Omental fat pad (tissue), 4 donors: ENCODE measurements at places on chromosomes 5 and 9. TPM values are rescaled to one million over a fixed set of nuclear protein-coding genes. Genes with fewer than 3 reads are reported as not detected.

DNA sequence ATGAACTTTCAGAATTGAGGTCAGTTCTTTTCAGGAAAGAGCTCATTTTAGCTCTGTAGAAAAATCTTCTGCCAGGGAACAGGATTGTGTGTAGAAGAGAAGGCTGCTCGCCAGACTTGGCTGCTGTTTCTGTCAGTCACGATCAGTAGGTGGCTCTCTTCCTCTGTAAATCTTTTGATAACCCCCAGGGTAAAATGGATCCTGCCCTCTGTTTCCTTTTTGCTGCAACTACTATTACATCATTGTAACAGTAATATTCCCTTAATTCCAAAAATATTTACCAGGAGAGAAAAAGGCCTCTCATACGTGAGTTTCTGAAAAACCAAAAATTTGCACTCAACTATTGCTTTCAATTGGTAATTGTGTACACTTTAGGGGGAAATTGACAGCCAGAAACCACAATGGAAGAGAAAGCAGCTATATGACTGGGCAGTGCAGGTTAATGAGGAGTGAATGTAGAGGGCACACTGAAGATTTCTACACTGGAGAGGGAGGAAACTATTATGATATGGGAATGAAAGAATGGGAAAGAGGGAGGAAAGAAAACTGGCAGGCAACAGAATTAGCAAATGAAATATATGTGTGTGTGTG lies 12.3 kb downstream of the IFNA21 start:
- DNase-seq: no peak

The DCANP1 gene
- total RNA-seq: not detected

- DNase-seq: no peak
Observed at GRCh38 chr9:88006511-88007290, 32.4 kb upstream of the CDK20 start.

- DNase-seq: no peak
Observed at GRCh38 chr9:131382850-131383729, 10.8 kb upstream of the PRRC2B start.

GRCh38 chr9:96495341-96495740 lies 45.4 kb downstream of the HABP4 start:
- DNase-seq: no peak

- no peak for DNase-seq
Observed at GRCh38 chr5:127858116-127858784, 155.1 kb downstream of the CCDC192 start.

GRCh38 chr9:70601000-70601951 lies 186.8 kb upstream of the KLF9 start:
- DNase-seq: peak; percentile 89

GRCh38 chr5:171431251-171431777 lies 11.9 kb downstream of the FGF18 start:
- no peak for DNase-seq

DNA sequence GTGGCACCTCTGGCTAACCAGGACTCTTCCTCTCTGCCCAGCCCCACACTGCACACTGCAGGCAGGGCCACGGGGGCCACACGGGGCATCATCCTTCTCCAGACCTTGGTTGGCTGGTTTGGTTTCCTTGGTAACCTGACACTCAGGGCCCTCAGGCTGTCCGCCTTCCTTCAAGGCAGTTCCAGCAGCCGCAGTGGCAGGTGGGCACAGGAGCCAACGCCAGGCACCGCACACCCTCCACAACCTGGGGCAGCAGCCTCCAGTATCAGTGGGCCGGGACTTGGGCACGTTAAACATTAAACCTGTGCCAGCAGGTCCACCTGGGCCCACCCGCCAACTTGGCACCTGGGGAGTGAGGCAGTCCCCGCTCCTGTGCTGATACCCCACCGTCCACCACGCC lies 1.9 kb downstream of the NPDC1 start:
- no peak for DNase-seq

DNA sequence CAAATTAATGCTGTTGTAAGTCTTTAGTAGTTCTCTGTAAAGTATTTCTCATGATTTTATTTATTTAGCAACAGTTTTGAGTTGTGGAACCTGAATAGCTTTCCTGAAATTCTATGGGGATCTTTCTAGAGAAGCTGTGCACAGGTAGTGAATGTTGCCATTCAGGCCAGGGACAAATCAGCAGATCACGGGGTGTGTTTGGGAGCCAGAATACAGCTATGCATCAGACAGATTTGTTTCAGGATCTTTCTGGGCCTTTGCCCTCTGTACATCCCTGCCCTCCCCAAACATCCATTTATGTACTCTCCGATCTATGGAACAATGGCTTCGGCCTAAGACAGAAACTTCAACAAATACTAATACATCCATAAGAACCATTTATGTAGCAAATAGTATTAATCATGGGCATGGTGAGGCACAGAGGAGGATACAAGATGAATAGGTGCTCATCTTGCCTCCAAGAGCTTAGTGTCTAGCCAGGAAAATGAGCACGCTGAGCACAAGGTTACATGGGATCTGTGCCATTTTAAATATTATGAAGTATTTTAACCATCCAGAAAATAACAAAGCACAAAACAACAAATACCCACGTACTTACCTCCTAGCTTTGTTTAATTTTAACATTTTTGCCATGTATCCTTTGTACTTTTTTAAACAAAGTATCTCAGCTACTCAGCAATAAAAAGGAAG lies 13.1 kb downstream of the ARHGEF37 start:
- no peak for DNase-seq

The MEIKIN gene
- 0.60 TPM for total RNA-seq
